Activated CD8-positive, alpha-beta memory T cell treated with anti-CD3 and anti-CD28 coated beads, Interleukin-2, amount 10 ng/mL, durations not matched to agents 7 days and 5 days (primary cell): ENCODE measurements at places on chromosomes 3 and 15. TPM values are rescaled to one million over a fixed set of nuclear protein-coding genes. Genes with fewer than 3 reads are reported as not detected.

Gene GOLGA8M
- 4.6 TPM for total RNA-seq

Gene CYP1A2
- not detected for total RNA-seq

Gene ATOSA
- total RNA-seq: 40.5 TPM

Gene GOLIM4
- total RNA-seq: 19.2 TPM

Gene MESP2
- not detected for total RNA-seq

Gene SLC22A13
- 0.47 TPM for total RNA-seq

Gene FBXL2
- not detected for total RNA-seq

Gene SLC12A1
- total RNA-seq: not detected

Gene SAMMSON
- total RNA-seq: not detected

Gene PLA2G4E
- not detected for total RNA-seq

Gene SH3GL3
- not detected for total RNA-seq
